ENCODE measurements at places on chromosomes 3 and 15.

GRCh38 chr3:149967086-149967685 is 3.5 kb downstream of the PFN2 start:
- peaks cover 19% of the 10 kb centered on the region for H3K4me1 ChIP-seq
- H3K27ac ChIP-seq = no peak overlapping the region
- no peaks in the 10 kb centered on the region for H3K27me3 ChIP-seq
- DNase-seq = no peak

DNA sequence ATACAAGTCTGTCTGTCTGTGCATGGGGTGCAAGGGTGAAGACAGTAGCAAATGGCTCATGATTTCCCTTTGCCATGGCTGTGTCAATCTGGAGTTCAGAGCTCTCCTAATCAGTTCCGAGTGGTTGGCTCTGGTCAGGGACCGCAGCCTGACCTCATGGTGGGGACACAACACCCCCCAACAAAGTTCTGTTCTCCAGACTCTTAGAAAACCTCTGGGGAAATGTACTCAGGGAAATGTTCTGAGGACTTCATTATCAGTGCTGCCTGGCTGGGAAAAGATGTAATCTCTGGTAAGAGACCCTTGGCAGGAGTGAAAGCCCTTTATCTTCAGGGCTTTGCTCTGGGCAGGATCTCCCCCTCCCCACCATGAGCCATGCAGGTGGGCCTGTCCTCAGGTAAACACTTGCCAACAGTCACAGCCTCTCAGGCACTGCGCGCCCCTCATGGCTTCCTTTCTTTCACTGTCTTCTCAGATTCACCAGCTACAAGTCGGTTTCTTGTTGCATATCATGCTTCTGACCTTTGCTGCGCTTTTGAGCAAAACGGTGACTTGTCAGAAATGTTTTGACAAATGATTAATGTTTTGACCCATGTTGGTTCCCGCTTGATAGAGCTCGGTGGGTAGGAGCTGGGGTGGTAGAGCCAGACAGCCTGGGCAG is 95.5 kb downstream of the ST6GAL1 start:
- peaks cover 10% of the 10 kb centered on the region for H3K27me3 ChIP-seq
- H3K27ac ChIP-seq = no peak overlapping the region
- H3K4me1 ChIP-seq = no peaks in the 10 kb centered on the region

DNA sequence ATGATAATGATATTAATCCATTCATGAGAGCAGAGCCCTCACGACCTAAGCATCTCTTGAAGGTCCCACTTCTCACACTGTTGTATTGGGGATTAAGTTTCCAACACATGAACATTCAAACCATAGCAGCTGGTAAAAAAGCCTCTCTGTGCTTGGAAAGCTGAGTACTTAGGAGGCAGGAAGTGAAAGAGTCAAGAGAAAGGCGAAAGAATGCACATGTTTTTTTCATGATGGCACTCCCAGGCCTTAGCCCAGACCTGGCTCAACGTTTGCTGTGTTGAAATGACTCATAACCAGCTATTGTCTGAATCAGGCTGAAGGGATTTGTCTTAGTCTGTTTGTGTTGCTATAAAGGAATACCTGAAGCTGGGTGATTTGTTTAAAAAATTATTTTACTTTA is 84.4 kb upstream of the RGMA start:
- H3K27ac ChIP-seq = 0 out of 2 replicates have a peak overlapping the region, but pooled peaks have one; percentile 32
- no peak for DNase-seq
- no peak overlapping the region for H3K4me3 ChIP-seq
- no peaks in the 10 kb centered on the region for H3K27me3 ChIP-seq
- H3K36me3 ChIP-seq = no peaks in the 10 kb centered on the region

DNA sequence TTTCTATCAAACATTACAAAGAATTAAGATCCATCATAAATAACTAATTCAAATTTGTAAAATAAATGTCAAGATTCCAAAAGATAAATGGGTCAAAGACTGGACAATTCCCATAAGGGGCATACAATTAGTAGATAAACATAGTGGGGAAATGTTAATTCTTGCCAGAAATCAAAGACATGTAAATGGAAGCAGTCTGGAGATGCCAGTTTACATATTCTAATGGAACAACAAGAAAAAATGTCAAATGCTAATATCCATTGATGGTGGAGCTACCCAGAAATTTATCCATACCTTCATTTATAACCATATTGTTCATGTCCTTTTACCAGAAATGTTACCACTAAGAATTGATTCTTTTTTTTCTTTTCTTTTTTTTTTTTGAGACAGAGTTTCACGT is 13.7 kb upstream of the LIPC start:
- no peaks in the 10 kb centered on the region for H3K27me3 ChIP-seq
- H3K4me1 ChIP-seq = peaks cover 3% of the 10 kb centered on the region
- no peak overlapping the region for H3K27ac ChIP-seq
- DNase-seq = no peak
- H3K4me3 ChIP-seq = no peak overlapping the region

DNA sequence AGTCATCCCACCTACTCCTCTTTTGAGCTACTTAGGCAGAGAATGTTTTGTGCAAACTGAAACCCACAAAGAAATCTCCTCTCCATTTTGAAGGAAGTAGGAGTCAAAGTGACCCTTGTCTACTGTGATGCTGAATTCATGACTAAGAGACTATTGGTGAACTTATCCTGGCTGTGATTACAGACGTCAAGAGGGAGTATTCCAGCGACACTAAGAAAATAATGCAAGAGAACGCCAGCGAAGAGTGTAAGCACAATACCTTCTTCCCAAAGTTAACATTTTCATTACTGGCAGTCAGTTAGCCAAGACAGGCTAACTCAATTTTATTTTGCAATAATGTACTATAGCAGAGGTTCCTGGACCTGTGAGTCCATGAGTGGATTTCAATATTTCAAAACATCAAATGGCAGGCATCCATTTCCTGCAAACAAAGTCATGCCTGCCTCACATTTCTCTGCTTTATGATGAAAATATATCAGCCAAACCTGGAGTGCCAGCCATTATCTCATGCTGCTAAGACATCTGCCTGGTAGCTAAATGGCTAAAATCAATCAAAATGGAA is 59.0 kb downstream of the CTNNB1 start:
- no peaks in the 10 kb centered on the region for H3K27me3 ChIP-seq
- no peaks in the 10 kb centered on the region for H3K4me1 ChIP-seq
- DNase-seq = no peak
- H3K36me3 ChIP-seq = no peaks in the 10 kb centered on the region
- no peak overlapping the region for H3K27ac ChIP-seq

- no peak overlapping the region for H3K4me3 ChIP-seq
- no peaks in the 10 kb centered on the region for H3K27me3 ChIP-seq
- H3K36me3 ChIP-seq = no peaks in the 10 kb centered on the region
- no peak overlapping the region for H3K27ac ChIP-seq
Measured at GRCh38 chr15:89812011-89812846, 2.4 kb downstream of the ANPEP start.
